H1 (cell line): ENCODE measurements at places on chromosomes 7 and 10.

DNA sequence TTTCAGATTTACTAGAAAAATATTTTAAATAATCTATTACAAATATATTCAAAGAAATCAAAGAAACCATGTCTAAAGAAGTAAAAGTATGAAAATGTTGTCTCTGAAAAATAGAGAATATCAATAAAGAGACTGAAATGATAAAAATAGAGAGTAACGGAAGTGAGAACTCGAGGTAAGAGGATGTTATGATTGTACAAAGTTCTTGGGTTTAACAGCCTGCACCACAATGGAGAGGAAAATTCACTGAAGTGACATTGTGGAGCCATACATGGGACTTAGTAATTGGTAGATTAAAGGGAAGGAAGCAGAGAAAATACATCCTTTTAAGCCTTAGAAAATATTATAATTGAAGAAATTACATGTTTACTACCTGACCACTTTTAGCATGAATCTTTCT, 77.9 kb downstream of the THSD7A start:
- no peak for DNase-seq

DNA sequence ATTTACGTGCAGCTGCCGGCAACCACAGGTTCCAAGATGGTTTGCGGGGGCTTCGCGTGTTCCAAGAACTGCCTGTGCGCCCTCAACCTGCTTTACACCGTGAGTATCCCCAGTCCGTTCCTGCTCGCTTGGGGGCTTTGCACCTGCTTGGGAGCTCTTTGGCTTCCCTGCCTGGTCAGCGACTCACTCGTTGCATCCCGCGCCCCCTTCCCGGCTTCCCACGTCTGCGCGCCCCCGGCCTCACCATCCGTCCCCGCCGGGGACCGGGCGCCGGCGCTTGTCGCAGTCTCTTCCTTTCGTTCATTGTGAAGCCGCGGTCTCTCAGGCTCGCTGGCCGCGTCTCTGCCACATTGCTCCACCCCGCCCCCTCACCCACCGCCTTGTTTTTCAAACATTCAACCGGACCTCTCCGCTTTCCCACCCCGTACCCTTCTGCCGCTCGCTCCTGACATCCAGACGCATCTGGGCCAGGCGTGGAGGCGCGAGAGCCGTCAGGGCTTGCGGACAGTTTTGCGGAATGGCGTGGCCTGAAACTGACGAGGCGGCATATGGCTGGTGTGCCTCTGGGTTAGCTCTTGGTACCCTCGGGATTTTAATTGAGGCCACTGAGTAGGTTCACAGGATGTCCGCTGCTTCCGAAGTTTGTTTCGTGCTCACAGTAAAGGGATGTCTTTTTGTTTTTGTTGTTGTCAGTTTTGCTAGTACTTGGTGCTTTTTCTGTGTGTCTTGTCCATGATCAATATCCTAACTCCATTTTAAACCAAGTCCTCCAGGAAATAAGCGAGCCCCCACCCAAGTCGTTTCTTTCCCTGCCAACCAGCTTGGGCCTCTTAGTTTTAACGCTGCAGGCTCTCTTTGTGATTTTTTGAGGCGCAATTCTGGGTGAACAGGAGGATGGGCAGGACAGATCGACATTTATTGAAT, 639 bp downstream of the TSPAN13 start:
- peak; percentile 80 for DNase-seq

DNA sequence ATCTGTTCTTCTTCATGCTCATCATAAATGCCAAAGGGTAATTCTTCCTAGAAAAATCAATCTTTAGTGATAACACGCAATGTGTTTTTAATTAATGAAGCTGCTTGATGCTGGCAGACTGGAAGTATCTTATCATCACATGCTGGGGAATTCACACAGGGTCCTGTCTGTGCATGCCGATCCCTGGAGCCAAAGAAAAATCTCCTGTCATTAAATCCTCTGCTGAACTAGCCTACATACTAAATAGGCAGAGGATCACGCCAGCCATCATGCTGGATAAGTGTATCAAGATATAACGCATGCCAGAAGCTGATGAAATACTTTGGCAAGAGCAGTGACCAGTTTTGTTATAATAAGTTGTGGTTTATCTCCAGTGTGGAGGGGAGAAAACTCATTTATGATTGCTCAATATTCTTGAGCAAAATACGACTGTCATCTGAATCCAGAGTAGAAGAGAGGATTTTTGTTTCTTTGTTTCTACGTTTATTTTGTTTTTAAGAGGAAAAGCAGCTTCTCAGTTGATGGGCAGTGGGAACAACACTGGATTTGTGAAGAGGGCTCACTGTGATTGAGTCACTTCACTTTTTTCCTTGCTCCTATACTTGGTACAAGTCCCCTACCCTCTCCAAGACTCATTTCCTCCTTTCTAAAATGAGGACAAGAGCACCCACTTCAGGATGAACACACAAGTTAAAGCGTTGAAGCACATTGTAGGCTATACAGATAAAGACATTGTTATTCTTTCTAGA, 649.1 kb downstream of the TNS3 start:
- no peak for DNase-seq

GRCh38 chr10:62939698-62940097, 123.5 kb upstream of the EGR2 start:
- DNase-seq: no peak

DNA sequence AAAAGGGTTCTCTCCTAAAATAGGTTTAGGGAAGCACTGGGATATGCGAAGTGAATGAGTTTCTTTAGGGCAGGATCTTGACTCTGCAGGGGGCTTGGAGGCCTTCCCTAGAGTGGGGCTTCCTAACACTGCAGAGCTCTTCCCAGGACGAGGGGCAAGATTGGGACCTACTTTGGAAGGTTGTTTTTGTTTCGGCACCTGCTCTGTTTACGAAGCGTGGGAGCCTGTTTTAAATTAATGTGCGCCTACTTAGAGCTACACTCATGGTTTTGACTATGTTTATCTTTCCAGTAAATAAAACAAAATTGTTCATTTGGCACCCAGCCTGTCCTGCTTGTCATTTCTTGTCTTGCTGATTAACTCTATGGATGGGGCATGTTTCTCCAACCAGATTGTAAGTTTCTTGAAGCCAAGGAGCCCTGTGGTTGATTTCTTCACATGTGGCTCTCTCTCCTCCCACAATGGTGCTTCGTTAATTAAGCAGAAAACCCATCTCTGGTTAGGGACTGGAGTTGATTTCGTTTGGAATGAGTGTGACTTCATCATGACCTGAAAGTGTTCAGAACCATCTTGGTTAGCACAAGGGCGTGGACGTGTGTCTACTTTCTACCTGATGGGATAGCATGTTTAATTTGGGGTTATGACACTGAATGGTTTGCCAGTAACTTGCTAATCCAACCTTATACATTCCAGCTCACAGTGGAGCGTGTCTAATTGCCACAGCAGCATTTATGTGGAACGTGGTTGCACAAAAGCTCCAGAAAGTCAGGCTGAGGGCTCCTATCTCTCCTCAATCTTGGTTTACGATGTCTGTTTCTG, 98.1 kb downstream of the TCF7L2 start:
- peak; percentile 46 for DNase-seq

DNA sequence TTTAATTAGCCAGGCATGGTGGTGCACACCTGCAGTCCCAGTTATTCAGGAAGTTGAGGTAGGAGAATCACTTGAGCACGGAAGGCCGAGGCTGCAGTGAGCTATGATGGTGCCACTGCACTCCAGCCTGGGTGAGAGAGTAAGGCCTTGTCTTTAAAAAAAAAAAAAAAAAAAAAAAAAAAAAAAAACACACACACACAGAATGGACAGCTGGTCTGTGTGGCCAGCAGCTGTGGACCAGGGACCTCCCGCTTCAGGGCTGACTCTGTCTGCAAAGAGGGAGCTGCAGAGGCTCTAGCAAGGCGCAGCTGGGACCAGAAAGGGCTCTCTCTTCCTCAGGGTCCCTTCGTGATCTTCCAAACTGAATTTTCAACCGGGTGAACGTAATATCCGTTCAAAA, 53.6 kb upstream of the DNAAF5 start:
- no peak for DNase-seq

DNA sequence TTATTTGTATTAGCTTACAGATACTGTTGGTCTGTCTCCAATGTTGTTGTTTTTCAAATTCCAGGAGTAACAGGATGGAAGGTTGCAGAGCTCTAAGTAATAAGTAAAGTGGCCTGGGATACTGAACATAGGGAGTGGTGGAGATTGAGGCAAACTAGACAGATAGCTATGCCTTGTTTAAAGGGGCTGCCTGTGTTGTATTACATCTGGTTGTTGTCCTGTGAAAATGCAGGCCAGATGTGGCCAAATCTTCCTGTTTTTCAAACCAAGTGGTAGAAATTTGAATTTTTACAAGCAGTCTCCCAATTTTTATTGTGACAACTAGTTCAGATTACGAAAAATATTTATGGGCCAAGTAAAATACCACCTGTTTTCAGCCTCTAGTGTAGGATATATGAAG, 33.5 kb downstream of the BICC1 start:
- no peak for DNase-seq

- no peak for DNase-seq
Measured at GRCh38 chr7:106793015-106793975, 71.8 kb upstream of the PIK3CG start.

DNA sequence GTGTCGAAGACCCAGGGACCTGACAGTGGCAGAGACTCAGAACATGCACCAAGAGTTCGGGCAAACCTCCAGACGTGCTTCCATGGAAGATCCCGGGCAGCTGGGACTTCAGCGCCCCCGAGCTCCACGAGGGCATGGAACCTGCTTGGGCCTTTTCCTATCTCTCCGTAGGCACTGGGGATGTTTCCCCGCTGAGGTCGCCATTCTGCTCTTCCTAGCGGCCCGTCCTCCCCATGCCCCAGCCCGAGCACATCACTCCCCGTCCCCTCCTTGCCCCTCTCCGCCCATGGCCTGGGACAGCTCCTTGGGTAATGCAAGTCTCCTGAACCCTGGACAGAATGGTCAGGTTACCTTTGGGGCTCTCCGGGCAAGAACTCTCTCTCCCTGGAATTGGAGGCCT, 32.3 kb upstream of the SHH start:
- no peak for DNase-seq
